ENCODE measurements at places on chromosomes 13 and 19.

DNA sequence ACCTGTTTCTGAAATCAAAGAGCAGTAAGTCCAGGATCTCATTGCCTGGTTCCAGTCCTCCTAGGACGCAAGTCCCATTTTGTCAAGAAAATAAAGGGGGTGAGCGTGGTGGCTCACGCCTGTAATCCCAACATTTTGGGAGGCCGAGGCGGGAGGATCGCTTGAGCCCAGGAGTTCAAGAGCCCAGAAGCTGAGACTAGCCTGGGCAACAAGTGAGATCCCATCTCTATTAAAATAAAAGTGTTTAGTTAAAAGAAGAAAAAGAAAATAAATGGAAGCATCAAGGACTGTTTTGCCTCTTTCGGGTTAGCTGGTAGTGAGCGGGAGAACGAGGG is 344 bp upstream of the HAUS5 start:
- no peak for DNase-seq

- DNase-seq = no peak
Measured at GRCh38 chr13:83151308-83151660, 731.0 kb downstream of the SLITRK1 start.

DNA sequence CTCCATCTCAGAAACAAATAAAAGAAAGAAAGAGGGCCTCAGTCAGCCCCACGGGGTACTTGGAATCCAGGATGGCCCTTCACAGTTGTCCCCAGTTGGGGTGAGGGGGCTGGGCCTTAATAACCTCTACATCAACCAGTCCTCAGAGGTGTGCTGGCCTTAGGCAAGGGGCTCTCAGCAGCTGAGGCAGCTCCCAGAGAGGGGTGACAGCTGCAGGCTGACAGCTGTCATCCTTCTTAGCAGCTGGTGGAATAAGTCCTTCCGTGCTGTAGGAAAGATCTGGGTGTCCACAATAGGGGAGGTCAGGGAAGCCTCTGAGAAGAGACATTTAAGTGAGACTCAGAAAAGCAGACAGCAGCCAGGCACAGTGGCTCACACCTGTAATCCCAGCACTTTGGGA is 7.4 kb downstream of the BCAM start:
- no peak for DNase-seq

GRCh38 chr13:49021953-49022352 is 46.2 kb downstream of the FNDC3A start:
- DNase-seq = no peak

DNA sequence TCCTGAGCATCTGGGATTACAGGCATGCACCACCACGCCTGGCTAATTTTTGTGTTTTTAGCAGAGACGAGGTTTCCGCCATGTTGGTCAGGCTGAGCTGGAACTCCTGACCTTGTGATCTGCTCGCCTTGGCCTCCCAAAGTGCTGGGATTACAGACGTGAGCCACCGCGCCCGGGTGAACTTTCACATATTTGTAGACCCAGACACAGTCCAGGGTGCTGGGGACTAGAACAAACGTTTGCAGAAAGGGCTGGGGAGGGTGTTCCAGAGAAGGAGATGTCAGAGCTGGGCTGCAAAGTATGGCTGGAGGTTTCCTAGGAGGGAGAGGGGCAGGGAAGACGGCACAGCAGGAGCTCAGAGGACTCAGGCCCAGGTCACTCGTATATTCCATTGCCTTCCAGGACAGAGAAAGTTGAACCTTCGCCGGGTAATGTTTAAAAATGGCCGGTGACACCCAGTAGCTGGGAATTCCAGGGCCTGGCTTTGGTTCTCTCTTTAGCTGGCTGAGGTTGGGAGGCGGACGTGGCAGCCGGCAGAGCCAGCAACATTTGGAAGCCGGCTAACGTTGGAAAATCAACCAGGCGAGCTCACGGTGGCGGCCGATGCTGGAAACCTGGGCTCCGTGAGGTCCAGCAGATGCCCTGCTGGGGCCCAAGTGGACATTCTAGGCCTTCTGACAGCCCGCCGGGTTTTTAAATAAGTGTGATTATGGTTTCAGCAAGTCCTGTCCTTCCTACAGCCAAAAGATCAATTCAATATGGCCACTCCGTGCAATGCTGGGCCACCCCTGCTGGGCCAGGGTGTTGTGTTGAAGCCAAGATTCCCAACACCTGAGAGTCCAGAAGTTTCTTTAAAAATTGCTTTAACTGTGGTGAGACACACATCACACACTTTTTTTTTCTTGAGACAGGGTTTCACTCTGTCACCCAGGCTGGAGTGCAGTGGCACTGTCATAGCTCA is 41.5 kb downstream of the NFIC start:
- no peak for DNase-seq

DNA sequence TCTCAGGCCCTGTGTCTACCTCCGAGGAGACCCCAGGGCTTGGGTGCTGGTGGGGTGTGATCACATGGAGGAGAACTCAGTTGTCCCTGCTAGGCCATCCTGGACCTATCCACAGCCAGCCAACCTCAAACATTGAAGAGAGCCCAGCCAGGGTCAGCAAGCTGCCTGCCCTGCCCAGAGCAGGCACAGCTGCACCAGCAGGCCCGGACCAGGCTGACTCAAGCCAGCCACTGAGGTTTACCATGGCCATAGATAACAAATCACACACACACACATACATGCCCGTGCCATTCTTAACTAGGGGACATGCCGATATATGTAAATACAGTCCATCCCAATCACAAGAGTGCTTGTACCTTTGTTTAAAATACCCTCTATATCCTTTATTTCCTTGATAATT is 8.1 kb downstream of the ARHGEF7 start:
- no peak for DNase-seq

DNA sequence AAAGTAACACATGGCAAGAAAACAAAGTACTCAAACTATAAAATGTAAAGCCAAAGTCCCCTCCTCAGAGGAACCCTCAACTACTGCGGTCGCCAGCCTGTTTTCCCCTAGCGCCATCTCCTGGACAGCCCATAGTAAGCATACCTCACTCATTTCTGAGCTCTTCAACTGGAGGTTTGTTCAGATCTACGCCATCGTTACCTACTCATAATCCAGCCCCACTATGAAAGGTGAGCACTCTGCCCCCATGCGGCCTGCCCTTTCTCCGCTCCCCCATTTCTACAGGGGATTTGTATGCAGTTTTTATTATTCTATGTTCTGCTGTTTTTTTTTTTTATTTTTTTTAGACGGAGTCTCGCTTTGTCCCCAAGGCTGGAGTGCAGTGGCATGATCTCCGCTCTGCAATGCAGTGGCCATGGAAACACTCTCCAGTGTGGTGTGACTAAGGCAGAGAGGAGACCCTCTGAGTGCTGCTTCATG is 26.2 kb downstream of the OPA3 start:
- DNase-seq = peak; percentile 26

- no peak for DNase-seq
Measured at GRCh38 chr19:17718947-17719711, at the start of gene MAP1S. Gene MAP1S, plus strand, starts transcription at chr19:17719480. Its CDS starts 23 bp downstream, at chr19:17719503.

DNA sequence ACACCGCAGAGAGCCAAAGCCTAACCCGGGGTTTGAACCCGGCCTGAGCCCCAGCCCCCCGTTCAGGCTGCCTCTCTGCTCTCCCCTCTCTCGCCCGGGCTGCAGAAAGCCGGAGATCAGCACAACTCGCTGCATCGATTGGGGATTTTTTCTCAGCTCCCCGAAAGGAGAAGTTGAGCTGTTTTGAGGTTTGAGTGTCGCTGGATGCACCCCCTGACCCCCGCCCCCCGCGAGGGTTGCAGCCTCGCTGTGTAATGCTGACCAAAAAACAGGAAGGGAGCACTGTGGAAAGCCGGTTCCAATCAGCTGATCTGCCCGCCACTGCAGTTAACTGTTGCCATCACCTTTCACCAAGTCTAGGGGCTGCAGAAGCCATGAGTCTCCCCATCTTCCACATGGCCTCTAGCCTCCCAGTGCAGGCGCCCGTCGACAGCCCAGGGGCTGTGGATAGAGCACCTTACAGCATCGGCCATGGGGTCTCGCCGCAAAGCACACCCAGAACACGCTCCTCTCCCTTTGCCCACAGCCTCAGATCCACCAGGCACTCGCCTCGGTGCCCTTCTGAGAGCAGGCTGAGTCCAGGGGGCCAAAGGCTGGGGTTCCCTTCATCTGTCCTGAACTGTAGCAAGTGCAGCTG is 34.5 kb downstream of the MYO9B start:
- DNase-seq = no peak

DNA sequence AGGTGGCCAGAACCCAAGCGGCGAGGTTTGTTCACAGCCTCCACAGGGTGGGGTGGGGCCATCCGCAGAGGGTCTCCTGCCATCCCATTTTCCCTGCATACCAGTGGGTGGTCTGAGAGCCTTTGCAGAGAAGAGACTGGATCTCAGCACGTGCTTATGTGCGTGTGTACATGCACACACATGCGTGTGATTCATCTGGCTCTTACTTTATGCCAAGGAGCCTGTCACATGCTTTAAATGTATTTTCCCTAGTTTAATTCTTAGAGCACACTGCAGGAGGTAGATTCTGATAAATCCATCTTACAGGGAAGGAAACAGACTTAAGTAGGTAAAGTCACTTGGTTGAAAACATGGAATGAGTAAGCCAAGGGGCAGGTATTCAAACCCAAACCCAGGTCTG is 47.1 kb downstream of the CAPN12 start:
- no peak for DNase-seq

DNA sequence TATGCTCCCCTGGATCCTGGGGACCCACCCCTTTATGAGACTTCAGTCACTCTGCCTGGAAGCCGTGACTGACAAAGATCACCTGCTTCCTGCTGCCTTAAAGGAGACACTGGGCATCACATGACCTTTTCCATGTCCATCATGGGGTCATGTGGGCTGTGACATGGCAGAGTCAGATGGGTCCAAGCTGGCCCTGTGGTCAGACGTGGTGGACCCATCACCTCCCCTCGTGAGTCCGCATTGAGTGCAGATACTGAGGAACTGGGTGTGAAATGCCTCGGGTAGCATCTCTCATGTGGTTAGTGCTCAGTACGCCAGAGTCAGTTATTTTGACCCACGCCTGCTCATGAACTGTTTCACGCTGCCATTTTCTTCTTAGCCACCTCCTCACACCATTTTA is 27.1 kb downstream of the NKPD1 start:
- no peak for DNase-seq

- no peak for DNase-seq
Measured at GRCh38 chr19:50558039-50558438, 10.2 kb downstream of the LRRC4B start.
